Stimulated activated CD4-positive, alpha-beta T cell treated with anti-CD3 and anti-CD28 coated beads, Interleukin-1b, Interleukin-23, amount 100 ng/mL, for 1 hour (primary cell): ENCODE measurements at places on chromosomes 2 and 18.
A peak's percentile ranks its signal among the peaks of the same experiment; 100 is the strongest.

- DNase-seq = peak; percentile 54
These were observed at the start of gene PDCD1 for GRCh38 chr2:241858206-241859016. PDCD1 (minus strand) TSS chr2:241858894; CDS start chr2:241858838, 56 bp downstream.

DNA sequence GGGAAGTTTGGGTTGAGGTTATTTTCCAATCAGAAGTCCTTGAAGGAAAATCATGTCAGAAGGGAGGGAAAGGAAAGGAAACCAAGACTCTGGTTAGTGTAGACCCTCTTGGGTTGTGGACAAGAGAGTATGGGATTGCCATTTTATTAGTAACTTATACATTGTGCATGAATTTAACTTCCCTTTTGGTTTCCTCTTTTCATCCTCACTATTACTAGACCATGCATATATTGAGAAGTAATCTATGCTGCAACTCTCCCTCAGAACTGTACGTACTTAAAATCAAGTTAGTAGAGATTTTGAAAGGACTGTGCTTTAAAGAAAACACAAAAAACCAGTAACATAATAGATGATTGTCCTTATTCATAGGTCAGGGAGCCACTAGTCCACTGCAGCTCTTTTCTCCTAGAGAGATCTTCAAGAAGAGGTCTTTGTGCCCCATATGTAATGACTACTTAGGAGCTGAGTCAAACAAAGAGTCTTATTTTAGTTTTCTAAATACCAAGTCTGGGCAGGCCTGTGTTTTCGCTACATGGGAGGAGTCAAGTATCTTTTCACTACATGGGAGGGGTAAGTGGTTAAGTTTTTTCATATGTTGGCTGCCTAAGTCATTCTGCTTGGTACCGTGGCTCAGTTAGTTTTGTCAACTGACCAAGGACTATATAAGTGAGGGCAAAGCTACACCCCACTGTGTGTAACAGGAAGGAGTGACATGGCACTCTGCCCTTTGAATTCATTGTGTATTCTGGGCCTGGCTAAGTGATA, 25.2 kb upstream of the FAM117B start:
- DNase-seq = no peak

GRCh38 chr18:50458796-50459195, 84.0 kb downstream of the SKA1 start:
- no peak for DNase-seq

DNA sequence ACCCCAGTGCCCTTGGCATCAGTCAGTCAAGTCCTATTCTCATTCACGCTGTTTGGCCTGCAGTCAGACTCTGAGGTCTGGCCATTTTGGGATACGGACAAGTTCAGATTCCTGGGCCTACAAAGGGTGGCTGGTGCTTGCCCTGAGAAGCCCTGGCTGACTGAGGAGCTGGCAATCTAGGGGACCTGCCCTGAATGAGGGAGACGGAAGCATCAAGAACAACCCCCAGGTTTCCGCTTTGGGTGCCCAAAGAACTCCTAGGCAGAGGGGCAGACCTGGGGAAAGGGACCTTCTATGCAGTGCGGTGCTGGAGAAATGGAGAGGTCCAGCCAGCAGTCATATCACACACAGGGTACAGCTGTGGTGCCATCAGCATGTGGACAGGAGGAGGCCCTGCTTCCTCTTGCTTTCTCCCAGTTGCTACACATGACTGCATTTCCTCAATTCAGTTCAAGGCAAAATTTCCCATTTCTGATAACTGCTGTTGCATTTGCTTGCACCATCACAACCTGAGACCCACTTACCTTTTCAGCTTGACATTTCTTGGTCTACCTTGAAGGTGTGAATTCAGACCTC, 70.9 kb upstream of the LGALSL start:
- no peak for DNase-seq

- no peak for DNase-seq
These were observed 58.7 kb downstream of the RBKS start for GRCh38 chr2:27831279-27832050.

- DNase-seq = no peak
These were observed 113.5 kb downstream of the EPHA4 start for GRCh38 chr2:221458578-221458977.

DNA sequence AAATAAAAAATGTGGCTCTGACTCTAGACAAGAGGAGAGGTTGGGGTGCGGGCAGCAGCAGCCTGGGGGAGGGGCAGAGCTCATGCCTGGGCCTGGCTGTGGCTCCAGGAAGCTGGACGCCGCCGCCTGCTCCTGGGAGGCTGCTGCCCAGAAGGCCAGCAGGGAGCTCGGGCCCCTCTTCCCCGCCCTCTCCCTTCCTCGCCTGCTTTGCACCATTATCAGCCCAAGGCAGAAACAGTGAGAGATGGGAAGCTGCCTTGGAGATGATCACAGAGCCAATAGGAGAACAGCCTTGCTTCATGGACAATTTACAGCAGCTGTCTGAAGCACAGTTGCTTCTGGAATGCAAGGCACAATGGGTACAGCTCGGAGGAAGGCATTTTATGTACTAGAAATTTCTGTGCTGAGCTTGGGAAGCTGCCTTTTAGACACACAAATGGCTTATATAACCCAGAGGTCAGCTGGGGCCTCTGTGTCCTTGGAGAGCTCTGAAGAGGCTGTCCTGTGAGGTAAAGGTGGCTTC, 55.3 kb upstream of the AFF3 start:
- no peak for DNase-seq

DNA sequence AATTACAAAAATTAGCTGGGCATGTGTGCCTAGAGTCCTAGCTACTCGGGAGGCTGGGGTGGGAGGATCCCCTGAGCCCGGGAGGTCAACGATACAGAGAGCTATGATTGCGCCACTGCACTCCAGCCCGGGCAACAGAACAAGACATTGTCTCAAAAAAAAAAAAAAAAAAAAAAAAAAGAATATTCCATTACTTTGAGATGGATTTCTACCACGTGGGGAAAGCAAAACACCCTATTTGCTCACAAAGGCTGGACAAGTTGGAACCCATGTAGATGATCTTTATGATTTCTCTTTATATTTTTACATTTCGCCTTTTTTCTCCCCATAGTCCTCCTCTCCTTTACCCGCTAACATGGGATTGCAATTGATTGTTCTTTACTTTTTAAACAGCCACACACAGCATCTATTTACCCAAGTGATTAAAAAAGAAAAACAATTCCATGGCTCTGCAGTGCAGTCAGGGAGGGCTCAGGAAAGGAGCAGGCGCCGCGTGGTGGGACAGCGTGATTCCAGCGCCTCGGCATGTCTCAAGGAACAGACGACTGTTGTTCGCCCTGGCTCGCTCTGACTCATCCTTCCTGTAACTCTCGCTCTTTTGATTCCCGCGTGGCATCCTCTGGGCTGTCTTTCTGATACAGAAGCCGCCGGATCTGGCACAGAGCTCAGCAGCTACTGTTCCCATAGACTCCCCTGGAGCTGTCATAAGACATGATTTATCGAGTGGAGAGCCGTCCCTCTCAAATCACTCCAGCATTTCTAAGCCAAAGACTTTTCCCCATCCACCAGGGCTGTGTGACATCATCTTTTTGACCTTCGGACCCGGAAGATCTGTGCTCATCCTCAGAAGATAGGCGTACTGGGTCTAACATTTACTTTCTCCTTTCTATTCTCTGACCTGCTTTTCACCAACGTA, 230.4 kb upstream of the AGAP1 start:
- DNase-seq = no peak

DNA sequence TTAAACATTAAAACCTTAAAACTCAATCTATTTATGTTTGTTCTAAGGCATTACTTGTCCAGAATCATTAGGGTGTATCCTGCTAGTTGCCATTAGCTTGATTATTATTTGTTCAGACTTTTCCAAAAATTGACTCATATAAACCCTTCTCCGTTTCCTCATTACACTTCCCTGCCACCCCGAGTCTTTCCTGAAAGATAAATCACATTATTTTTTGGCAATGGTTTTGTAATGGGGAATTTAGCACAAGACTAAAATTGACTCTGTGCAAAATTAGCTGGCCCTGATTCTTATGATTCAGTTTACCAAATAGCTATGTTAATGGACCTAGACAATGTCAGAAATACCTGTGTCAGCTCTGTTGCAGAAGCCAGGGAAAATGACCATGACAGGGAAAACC, 112.2 kb upstream of the NT5C1B start:
- no peak for DNase-seq

DNA sequence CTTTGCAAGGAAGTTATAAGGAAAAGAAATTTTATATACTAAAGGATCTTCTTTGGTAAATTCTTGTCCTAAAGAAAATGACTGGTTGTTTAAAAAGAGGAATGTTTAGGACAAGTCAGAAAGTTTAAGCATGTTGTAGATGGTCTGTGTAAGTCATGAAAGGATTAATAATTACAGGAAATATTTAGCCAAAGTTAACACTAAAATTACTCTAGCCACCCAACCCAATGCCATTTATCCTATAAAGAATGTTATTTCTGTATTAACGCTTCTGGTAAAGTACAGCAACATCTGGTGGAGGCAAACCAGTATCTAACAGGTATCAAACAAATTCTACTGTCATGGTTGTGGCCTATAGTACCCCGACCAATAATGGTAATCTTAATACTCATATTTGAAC, 546.9 kb upstream of the PKDCC start:
- DNase-seq = no peak

GRCh38 chr2:86189782-86190416, 5.4 kb downstream of the IMMT start:
- no peak for DNase-seq

DNA sequence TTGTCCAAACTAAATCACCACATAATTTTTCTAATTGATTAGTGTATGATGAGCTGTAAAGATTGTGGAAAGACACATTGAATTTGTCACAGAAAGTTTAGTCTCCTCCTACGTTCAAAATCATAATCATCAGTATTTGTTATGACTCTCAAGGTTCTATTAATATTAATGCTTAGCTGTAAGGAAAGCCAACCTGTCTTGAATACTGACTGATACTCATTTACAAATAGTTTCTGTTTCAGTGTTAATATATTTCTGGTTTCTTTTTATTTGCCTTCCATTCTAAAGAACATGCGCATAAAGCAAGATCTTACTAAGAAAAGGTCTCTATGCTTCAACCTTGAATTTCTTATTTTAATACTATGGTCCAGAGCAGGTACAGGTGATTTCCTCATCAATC, 55.1 kb downstream of the CPS1 start:
- no peak for DNase-seq

DNA sequence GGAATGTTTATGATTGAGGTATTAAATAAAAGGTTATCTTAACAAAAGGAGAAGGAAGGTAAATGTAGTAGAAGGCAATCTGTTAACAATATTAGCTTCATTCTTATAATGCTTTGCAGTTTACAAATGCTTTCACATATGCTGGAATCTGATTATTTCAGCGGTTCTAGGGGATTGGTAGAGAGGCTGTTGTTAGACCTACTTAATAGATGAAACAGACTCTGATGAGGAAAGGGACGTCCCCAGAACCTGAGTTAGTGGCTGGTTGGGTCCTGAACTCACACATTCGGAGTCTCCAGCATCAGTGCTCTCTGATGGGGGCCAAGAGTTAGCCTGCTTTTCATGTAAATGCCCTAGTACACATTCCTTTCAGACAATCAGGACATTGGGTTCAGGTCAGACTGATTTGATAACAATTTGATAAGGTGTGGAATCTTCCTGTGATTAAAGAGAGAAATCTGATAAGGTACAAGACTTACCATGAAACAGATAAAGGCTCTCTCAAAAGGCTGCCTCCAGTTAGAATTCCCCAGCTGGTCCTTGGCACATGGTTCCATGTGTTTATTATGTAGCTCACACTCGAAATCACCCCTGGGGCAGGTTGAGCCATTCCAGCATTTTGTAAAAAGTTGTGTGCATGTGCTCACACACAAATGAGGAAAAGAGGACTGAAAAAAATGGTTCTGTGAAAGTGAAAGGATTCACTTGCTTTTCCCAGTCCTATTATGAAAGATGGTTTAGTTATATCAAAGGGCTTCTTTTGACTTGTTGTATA, 103.1 kb downstream of the GPD2 start:
- no peak for DNase-seq

- no peak for DNase-seq
These were observed 69.3 kb downstream of the NOL10 start for GRCh38 chr2:10620481-10620880.

DNA sequence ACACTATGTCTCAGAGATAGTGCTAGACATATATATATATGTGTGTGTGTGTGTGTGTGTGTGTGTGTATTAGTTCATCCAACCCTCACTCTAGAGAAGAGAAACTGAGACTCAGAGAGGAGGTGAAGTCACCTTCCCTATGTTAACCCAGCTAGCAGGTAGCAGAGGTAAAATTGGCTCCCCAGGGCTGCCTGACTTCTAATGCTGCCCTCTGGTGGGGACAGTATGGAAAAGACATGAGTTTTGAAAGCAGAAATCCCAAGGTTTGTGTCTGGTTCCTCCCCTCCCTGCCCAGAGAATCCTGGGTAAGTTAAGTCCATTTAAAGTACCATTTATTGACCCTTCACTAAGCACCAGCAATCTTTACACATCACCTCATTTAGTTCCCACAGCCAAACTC, 137.7 kb downstream of the THNSL2 start:
- no peak for DNase-seq
